NCI-H2029 (cell line): ENCODE measurements at places on chromosomes 11 and 22.

DNA sequence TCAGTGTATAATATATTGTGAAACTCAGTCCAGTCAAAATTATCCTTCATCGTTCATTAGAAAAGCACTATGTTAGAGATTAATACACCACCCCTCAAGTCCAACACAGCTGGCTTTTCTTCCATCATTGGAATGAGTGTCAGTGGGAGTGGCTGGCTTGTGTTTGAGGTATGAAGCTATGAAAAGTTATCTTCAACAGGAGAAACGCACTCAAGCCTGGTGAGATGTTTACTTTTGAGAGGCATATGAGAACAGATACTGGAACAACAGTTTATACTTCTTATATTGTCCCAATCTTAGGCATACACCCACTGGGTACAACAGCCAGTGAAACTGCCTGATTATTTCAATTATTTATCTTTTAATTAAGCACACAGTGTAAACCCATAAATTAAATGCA, 34.3 kb downstream of the PLEKHB1 start:
- no peak for DNase-seq

GRCh38 chr22:19038728-19039447, 83.3 kb downstream of the DGCR2 start:
- DNase-seq, result no peak

DNA sequence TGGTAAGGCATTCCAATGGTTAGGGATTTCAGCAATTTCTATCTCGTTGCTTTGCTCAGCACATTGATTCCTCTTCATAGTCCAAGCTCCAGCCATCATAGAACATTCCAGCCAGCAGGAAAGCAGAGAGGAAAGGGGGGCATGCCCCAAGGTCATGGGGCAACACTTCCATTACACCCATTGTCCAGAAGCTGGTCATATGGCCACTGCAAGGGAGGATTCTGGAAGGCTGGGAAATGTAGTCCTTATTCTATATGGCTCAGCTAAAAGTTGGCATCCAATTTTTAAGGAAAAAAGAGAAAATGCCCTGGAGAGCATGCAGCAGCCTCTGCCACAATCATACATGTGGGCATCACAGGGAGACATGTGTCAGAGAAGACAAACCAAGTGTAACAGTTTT, 47.1 kb upstream of the RCN1 start:
- no peak for DNase-seq

DNA sequence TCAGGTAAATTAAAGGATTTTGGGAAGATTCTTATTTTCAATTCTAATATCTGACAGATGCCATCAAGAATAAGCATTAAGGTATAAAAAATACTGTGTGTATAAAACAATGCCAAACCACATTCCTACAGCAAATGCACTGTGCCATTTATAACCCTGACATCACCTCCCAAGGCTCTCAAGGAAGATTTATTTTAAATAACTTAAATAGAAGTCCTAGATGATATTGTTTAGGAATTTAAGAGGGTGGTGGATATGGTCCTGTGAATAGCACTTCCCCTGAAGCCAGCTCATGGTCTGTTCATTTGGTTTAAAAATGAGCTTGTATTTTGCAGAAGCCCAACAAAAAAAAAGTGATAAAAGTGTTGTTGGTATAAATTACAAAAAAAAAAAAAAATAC, 32.1 kb downstream of the PPIL2 start:
- no peak for DNase-seq

DNA sequence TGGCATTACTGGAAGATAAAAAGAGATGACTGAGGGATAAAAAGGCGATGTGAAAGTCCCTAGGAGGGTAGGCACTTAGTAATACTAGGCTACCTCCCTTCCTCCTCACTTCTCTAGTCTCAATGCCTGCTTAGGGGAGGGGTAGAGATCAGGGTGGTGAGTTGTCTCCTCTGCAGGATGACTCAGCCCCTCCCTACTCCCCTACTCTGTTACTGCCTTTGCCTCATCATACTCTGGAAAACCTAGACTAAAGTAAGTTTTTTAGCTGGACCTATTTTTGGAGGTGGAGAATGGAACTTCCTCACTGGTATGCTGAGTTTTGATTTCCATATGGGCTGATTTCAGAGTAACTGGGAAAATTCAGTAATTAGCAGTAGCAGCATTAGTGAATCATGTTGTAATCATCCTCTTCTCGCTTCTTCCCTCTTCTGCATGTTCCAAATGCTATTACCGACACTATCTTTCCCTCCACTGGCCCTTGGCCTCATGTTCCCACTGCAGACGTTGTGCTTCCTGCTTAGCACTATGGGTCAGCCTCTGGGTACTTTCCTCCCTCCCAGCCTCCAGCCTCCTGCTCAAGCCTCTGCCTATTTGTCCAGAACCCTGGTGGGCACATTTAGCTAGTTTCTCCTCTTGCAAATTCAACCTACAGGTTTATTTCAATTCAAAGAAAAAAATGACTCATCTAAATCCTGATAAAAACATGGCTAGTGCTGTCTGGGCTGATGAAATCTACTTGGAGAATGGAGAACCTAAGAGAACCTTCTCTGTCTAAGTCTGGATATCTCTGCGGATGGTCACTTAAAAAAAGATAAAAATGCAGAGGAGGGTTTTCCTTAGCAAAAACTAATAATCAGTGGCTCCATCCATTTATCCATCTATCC, 281.7 kb downstream of the ST3GAL4 start:
- no peak for DNase-seq

DNA sequence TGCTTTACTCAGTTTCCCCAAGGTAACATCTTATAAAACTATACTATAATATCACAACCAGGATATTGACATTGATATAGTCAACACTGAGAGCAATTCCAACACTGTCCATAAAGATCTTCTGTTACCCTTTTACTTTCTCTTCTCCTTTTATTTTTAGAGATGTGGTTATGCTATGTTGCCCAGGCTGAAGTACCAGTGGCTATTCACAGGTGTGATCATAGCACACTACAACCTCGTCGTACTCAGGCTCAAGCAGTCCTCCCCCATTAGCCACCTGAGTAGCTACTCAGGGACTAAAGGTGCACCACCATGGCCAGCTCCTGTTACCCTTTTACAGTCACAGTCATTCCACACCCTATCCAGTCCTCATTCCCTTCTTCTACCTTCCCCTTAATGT, 119.7 kb downstream of the CWF19L2 start:
- DNase-seq, result no peak

- DNase-seq, result no peak
Measured at GRCh38 chr11:81039916-81040524, 1599.2 kb upstream of the TENM4 start.

DNA sequence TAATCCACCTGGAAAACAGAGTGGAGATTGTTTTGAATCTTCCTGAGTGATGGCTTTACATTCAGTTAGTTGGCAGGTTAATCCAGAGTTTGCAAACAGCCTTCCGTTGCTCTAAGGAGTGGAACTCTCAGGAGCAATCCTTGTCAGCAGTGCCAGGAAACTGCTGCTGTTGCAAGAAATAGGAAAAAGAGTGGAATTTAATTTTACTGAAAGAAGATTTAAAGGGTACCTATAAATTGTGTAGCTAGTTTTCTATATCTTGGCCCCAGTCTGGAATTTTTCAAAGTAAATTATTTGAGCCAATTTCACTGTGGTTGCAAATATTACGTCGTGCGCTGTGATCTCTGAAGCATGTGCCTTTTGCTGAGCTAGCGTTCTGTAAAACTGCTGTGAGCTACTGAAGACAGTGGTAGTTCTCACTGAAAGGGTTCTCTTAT, 55.5 kb upstream of the SLC5A12 start:
- DNase-seq, result no peak

GRCh38 chr11:11346303-11346702, 6.7 kb downstream of the CSNK2A3 start:
- peak; percentile 24 for DNase-seq

DNA sequence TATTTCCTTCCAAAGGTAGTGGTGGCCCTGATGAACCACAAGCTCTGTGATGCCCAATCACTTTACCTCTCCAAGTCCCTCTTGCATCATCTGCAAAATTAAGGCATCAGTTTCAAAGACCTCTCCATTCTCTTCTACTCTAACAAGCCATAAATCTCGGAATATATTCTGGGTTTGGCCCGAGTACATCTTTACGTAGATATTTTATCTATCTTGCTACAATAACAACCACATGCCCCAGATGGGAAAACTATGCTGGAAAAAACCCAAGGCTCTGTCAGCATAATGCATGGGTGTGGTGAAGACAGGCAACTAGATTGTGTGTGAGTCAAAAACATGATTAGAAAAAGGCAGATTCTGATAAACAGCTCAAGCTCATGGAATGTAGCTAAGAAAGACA, 228.2 kb upstream of the BLID start:
- DNase-seq, result no peak

DNA sequence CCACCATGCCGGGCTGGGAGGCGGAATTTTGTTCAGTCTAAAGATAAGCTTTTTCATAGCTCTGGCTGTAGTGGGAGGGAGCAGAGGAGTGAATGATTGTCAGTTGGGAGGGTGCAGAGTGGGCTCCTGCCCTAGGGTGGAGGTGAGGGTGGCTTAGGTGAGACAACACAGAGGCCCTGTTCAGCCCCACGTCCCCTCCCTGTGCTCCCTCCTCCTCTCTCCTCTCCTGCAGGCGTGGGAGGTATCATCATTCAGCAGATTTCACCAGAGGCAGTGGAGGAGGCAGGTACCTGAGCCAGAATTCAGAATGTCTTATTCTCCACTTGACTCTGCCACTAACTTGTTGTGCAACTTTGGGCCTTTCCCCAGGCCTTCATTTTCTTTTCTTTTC, 1.7 kb upstream of the THRSP start:
- DNase-seq, result no peak

- no peak for DNase-seq
Measured at GRCh38 chr11:61472282-61472681, 36.3 kb upstream of the LRRC10B start.

GRCh38 chr11:65476632-65477148, 22.2 kb upstream of the MALAT1 start:
- DNase-seq, result no peak

GRCh38 chr11:27040302-27041115, at the start of gene BBOX1:
BBOX1 (plus strand) TSS chr11:27040815; CDS start chr11:27055431, 14,616 bp downstream.
- no peak for DNase-seq

DNA sequence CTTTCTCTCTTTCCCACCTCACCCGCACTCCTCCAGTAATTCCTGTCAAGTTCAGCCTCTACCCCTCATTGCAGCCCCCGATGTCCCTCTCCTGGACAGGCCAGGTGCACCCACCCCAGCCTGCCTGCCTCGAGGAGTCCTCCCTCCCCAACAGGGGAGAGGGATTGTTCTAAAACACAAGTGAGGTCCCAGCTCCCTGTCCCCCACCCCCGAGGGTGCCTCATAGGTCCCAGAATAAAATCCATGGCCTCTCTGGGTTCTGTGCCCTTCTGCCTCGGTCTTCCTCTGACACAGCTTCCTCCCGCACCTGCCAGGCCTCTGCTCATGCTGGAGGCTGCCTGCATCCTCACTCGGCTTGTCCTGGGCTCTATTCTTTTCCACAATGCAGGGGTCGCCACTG, 720.1 kb downstream of the BRD1 start:
- DNase-seq, result no peak

DNA sequence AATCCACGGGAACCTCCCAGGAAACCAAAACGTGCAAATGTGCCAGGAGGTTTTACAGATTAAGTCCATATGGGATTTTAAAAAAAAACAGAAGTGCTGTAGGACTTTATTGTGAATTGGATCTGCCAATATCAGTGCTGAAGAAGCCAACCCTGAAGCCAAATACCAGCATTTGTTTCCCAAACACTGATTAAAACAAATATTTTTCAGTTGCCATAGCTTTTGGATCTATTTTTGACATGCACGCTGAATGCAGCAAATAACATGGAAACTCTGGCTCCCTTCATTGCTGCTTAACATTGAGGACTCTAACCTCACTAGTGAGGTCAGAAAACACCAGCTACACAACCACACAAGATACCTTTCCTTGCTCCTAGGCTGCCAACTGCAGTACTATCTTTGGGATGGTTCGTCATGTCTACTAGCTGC, 28.4 kb upstream of the SIK2 start:
- DNase-seq, result no peak

DNA sequence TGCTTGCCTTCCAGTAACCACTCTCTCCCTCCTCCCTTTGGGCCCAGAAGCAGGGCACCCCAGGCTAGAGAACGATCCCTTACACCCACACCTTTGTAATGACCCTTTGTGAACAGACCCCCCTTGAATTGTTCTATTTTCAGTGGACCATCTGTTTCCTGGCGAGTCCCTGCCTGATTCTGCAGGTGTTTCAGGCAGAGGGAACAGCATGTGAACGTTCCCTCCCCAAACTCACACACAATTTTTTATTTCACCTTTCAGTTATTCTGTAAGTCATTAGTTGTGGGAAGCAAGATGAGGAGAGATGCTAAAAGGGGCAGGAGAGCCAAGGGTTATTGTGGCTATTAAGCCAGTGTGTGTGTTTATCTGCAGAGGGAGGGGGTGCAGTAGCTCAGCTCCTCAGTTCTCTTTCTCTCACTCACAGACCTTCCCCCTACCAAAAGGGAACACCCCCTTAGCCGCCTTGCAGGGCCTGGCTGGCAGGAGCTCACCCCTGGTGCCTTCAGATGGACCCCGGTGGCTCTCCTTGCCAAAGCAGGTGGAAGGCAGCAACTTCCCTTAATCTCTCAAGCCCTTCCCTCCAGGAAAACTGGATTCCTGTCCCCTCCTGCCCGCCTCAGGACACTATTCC, 64.8 kb upstream of the SPON1 start:
- no peak for DNase-seq

GRCh38 chr11:67238894-67239782, 27.1 kb upstream of the GRK2 start:
- no peak for DNase-seq

GRCh38 chr22:35548722-35549112, 8.1 kb downstream of the RASD2 start:
- DNase-seq, result no peak

DNA sequence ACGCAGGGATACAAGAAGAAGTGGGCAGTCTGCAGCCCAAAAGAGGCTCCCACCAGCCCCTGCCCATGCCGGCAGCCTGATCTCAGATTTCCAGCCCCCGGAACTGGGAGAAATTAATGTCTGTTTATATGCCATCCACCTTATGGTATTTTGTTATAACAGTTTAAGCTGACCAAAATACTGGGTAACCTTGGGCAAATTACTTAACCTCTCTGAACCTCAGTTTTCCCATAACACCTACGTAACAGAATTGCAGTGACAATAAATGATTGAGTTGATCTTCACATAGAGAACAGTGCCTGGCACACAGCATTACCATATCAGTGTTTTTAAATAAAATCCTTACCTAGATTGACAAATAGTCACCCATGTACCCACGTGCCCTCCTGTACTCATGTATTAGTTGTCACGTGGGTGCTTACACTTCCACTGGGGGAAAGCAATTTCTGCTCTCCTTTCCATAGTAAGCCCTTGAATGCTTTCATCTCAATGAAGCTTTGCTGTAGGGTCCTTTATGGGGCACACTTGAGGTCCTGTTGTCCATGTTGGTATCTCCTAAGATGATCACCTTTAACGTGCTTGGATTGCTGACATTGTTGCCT, 54.2 kb upstream of the PHF21A start:
- DNase-seq, result no peak

DNA sequence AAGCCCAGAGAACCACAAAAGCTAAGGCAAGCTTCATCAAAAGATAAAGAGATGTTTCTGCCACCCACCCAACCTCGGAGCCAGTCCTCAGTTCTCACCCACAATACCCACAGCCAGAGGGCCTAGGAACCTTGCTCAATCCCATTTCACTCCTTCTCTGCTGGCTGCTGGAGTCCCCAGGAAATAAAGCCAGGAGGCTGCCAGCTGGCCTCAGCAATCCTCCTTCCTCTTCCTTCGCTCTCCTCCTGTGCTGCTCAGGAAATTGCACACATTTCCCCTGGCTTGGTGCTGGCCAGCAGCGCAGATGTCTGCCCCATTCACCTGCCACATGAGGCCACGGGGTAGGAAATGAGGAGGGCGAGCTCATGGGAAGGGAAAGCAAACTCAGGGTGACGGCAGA, 91.8 kb upstream of the LDLRAD3 start:
- DNase-seq, result no peak

- DNase-seq, result no peak
Measured at GRCh38 chr11:22627421-22627820, 1.8 kb upstream of the FANCF start.
